Neuronal stem cell (in vitro differentiated cells): ENCODE measurements at places on chromosomes 11 and 22.

DNA sequence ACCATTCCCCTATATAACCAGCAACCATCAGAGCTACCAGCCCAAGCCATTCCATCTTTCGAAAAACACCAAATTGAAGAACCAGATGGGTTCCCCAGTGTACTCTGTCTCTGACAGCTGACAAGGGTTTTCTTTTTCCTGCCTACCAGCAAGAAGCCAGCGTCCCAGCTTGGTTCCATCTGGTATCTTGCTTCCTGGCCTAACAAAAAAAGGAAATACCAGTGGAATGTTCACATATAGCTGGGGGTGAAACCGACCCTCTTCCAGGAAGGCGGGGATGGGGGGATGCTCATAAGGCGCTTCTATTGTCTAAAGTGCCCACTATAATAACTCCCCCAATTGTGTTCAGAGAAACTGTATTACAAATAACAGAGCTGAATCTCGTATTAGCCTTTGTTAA lies 172.3 kb downstream of the LDLRAD3 start:
- DNase-seq = no peak

GRCh38 chr11:67366546-67366945 lies 6.9 kb downstream of the CLCF1 start:
- DNase-seq = no peak

DNA sequence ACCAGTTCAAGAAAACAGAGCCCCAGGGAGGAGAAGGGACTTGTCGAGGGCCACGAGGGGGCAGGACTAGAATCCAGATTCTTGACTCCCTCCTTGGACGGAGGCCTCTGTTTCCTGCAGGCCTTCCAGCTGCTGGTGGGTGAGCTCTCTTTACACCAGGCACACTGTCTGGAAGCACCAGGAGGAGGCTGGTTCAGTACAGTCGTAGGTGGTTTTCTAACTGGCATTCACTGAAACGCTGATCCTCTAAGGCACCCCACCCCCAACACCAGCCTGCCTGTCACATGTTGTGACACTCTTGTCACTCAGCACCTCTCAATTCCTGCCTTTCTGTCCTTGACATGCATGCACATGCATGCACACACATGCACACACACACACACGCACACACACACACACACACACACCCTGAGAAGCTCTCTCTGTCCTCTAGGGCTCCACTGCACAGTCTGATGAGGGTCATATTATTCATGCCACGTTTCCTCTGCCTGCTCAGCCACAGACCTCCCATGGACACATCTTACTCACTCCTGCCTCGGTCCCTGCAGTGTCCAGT lies 751 bp downstream of the MS4A10 start:
- no peak for DNase-seq

- no peak for DNase-seq
Measured at GRCh38 chr22:19360300-19360792, 68.8 kb upstream of the CLTCL1 start.

- no peak for DNase-seq
Measured at GRCh38 chr11:95647355-95647754, 142.2 kb downstream of the FAM76B start.

- DNase-seq = no peak
Measured at GRCh38 chr11:12524865-12525264, 147.5 kb downstream of the PARVA start.

DNA sequence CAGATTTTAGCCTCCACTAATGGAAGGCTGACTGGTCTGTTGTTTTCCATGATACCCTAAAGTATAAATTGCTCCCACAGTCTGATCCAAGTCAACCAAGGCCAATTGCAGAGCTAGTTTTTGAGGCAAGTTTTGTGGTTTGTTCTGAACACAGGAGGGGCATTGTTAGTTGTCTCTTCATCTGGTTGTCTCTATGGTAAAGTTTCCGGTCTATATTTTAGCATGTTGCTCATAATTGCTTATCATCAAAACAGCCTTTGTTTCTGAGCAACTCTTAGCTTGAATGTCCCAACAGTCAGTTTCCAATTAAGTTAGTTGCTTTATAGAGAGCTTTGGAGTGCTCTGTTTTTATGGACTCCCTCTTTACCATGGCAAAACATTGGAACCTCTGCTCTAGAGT lies 217.6 kb upstream of the CARD18 start:
- DNase-seq = no peak

DNA sequence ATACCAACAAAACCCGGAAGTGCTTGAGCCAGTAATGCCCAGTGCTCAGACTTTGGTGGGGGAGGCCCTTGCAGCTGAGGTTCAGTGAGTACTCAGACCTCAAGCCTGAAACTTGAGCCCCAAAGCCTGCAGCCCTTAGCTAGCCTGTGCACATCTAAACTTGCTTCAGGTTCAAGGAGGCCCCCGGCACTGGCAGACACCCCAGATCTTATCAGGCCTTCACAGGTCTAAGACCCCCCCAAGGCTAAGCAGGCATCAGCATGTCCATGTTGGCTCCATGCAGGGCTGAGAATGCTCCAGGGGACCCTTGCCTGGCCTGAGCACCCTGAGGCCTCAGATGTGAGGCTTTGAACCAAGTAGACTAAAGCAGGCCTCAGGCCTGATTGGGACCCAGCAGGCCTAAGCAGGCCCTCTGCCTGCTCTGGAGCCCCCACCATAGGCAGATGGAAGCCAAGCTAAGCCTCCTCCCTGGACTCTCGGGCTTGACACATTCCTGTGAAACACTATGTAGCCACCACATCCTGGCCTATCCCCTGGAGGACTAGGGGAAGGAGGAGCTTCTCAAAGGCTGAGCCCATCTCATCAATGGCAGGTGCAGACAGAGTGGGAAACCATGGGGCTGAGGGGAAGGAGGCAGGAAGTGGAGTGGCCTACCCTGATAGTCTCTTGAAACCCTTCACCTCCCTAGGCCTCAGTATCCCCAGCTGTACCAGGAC lies 1.2 kb upstream of the CASTOR1 start:
- DNase-seq = peak; percentile 20

DNA sequence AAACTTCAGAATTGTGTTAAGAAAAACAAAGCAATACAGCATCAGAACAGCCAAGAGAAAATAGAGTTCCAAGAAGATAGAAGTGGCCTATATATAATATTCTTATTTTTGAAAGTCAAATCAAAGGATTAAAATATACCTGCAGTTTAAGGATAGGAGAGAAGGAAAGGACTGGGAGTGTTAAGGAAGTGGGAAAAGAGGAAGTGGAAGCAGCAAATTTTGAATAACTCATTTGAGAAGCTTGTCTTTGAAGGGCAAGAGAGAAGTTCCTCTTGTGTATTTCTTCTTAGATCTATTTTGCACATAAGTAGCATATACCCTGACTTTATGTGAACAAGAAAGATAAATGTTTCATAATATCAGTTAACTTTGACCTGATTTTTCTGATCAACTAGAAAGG lies 62.6 kb upstream of the SLC17A6 start:
- DNase-seq = no peak

- no peak for DNase-seq
Measured at GRCh38 chr11:93493252-93493897, 49.8 kb downstream of the SMCO4 start.

DNA sequence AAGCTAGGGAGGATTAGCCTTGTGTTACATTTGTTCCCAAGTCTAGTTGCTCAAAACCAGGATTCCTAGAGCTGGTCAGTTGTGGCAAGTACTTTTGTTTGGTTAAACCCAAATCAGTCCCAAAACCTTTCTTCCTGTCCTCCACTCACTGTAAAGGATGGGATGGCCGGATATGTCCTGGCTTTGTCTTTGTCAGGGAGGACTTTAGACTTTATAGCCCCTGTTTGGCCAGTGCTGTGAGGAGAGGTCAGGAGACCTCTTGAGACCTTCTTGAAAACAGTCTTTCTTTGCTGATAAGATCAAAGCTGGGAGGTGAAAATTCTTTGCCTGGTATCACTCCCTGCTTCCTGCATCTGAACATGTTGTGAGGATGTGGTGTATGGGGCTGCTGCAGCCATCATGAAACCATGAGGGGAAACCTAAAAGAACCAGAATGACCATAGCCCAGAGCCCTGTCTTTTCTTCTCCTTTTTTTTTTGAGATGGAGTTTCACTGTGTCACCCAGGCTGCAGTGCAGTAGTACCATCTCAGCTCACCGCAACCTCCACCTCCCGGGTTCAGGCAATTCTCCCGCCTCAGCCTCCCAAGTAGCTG lies 43.6 kb upstream of the FTH1 start:
- DNase-seq = no peak

- DNase-seq = no peak
Measured at GRCh38 chr22:30721741-30722140, 27.1 kb downstream of the OSBP2 start.

GRCh38 chr11:73931951-73932350 lies 18.9 kb upstream of the DNAJB13 start:
- DNase-seq = no peak
